Activated CD8-positive, alpha-beta T cell treated with anti-CD3 and anti-CD28 coated beads, Interleukin-2, amount 10 ng/mL, durations not matched to agents 7 days and 5 days (primary cell): ENCODE measurements at places on chromosomes 3 and 15. TPM values are rescaled to one million over a fixed set of nuclear protein-coding genes. Genes with fewer than 3 reads are reported as not detected.
A peak's percentile ranks its signal among the peaks of the same experiment; 100 is the strongest.

GRCh38 chr3:152841131-152841530 is 6.2 kb downstream of the P2RY1 start:
- H3K27ac ChIP-seq, result no peak overlapping the region
- H3K4me3 ChIP-seq, result no peak overlapping the region
- peaks cover 5% of the 10 kb centered on the region for H3K4me1 ChIP-seq
- peaks cover 28% of the 10 kb centered on the region for H3K27me3 ChIP-seq
- no peak for DNase-seq

Gene DNAJB11
- 55.9 TPM for total RNA-seq

DNA sequence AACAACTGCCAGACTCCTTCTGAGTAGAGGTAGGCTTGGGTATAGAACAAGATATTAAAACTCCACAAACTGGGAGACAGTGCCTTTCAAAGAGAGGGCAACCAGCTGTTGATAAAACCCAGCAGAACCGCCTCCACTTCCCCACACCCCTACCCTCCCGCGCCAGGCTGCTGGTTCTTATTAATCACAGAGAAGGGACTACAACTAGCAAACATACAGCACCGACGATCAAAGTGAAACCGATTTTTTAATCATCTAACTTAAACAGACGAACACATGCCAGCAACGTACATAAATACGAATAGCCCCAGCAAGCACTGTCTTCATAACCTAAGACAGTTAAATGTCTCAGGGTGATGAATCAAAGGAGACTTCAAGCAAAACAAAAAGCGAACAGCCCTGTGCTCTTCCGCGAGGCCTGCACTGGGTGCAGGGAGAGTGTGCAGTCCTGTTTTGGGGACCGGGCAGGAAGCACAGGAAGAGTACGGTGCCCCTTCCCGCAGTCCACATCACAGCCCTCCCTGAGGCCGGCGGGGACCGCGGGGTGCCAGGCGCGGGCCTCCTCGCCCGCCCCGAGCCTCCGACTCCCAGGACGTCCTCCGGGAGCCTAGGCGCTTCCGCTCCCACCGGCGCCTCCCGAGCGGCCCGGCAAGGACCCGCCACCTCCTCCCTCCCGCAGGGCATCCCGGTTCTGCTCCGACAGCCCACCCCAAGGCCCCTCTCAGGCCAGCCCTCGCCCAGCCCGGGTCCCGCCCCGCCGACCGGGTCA is 75.1 kb upstream of the VGLL4 start:
- H3K27ac ChIP-seq, result peak overlapping the region; percentile 82
- peaks cover 21% of the 10 kb centered on the region for H3K4me1 ChIP-seq
- no peaks in the 10 kb centered on the region for H3K36me3 ChIP-seq
- H3K4me3 ChIP-seq, result peak overlapping the region; percentile 80
- peak; percentile 40 for DNase-seq

- peaks cover 1% of the 10 kb centered on the region for H3K36me3 ChIP-seq
- no peak overlapping the region for H3K27ac ChIP-seq
- no peak for DNase-seq
Measured at GRCh38 chr15:36877294-36877693, 223.1 kb downstream of the MEIS2 start.

DNA sequence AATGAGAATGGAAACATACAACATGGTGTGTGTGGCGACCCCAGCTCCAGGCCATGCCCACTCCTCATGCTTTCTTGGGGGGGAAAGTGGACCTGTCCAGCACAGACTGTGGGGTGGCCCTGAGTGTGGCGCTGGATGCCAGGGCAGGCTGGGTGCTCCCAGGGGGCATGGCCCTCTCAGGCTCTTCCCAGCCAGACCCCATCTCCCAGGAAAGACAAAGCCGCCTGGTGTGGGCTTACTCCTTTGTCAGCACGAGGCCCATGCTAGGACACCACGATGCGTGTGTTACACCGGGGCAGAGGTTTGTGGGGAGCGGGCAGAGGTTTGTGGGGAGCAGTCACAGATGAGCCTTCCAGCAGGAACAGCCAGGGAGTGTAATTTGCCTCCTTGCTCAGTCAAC is 68.5 kb downstream of the ABTB1 start:
- H3K27ac ChIP-seq, result no peak overlapping the region
- H3K36me3 ChIP-seq, result no peaks in the 10 kb centered on the region
- H3K27me3 ChIP-seq, result peaks cover 4% of the 10 kb centered on the region
- peaks cover 15% of the 10 kb centered on the region for H3K4me1 ChIP-seq
- H3K4me3 ChIP-seq, result no peak overlapping the region

- H3K4me3 ChIP-seq, result no peak overlapping the region
- DNase-seq, result no peak
- H3K27ac ChIP-seq, result no peak overlapping the region
Measured at GRCh38 chr3:66239513-66240123, 18.8 kb downstream of the SLC25A26 start.

GRCh38 chr3:15307580-15307979 is 24.8 kb downstream of the SH3BP5 start:
- H3K4me3 ChIP-seq, result no peak overlapping the region
- peaks cover 11% of the 10 kb centered on the region for H3K36me3 ChIP-seq
- H3K27ac ChIP-seq, result no peak overlapping the region
- no peak for DNase-seq
- H3K4me1 ChIP-seq, result peaks cover 35% of the 10 kb centered on the region
- no peaks in the 10 kb centered on the region for H3K27me3 ChIP-seq

GRCh38 chr3:37752649-37753025 is 109.0 kb upstream of the CTDSPL start:
- no peak overlapping the region for H3K27ac ChIP-seq
- no peaks in the 10 kb centered on the region for H3K36me3 ChIP-seq
- no peak overlapping the region for H3K4me3 ChIP-seq
- peaks cover 10% of the 10 kb centered on the region for H3K27me3 ChIP-seq
- H3K4me1 ChIP-seq, result peaks cover 11% of the 10 kb centered on the region

DNA sequence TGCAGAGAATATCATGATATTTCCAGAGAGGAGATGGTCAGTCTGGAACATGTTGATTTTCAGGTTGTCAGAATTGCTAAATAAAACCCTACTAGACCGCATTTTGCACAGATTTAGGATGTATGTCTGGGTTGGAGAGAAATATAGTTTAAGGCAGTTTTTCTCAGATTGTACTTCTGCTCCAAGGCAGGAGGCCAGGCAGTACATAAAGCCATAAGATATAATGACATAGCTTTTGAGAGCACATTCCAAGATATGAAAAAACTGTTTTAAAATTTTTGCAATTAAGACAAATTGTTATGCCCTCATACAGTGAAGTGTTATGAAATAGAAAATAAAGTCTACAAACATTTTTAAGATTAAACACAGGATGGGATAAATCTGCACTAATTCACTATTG is 301.8 kb upstream of the CBLB start:
- no peak overlapping the region for H3K4me3 ChIP-seq
- DNase-seq, result no peak
- peaks cover 45% of the 10 kb centered on the region for H3K4me1 ChIP-seq
- H3K36me3 ChIP-seq, result peaks cover 39% of the 10 kb centered on the region
- H3K27me3 ChIP-seq, result no peaks in the 10 kb centered on the region

DNA sequence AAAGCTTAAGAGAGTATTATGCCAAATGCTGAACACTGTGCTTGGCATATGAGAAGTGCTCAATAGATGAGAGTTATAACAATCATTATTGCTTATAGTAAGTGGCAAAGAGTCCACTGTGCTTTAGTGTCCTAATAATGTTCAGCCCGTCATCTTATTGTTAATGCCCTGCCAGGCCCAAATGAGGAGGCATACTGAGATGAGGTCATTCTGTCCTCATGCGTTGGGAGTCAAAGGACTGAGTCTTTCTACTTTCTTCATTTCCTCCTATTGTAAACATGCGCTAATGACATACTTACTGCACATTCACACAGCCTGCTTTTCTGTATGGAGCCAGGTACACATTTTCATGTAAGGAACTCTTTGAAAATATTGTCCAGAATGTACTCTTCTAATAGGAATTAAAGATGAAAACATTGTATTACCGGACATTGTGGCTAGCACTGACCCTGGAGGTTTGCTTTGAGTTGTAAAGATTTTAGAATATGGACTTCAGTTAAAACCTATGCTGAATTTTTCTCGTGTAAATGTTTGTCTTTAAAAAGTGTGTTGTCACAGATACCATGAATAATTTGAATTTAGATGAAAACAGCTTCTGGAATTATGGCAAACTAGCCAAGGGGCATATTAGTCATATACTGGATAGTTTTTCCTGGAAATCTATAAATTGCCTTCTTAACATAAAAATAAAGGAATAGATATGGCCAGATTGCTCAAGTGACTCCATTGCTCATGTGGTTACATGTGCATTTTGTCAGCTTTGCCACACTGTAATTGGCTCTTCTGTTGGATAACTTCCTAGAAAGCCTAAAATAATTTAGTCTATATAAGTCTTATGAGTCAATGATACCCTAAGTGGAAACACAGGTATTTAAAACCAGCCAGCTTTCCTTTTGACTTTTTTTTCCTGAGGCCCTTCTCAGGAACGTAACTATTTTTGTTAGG is 38.3 kb downstream of the KBTBD12 start:
- H3K4me3 ChIP-seq, result no peak overlapping the region
- no peaks in the 10 kb centered on the region for H3K36me3 ChIP-seq
- no peaks in the 10 kb centered on the region for H3K4me1 ChIP-seq
- no peak overlapping the region for H3K27ac ChIP-seq
- no peak for DNase-seq

GRCh38 chr3:147360646-147361453 is 45.5 kb downstream of the ZIC4 start:
- H3K36me3 ChIP-seq, result no peaks in the 10 kb centered on the region
- DNase-seq, result peak; percentile 25
- no peaks in the 10 kb centered on the region for H3K4me1 ChIP-seq

- no peak overlapping the region for H3K27ac ChIP-seq
- H3K36me3 ChIP-seq, result no peaks in the 10 kb centered on the region
- DNase-seq, result no peak
- H3K4me1 ChIP-seq, result no peaks in the 10 kb centered on the region
Measured at GRCh38 chr3:191641789-191642188, 180.8 kb downstream of the PYDC2 start.

Gene HSPBAP1
- total RNA-seq, result 4.4 TPM

DNA sequence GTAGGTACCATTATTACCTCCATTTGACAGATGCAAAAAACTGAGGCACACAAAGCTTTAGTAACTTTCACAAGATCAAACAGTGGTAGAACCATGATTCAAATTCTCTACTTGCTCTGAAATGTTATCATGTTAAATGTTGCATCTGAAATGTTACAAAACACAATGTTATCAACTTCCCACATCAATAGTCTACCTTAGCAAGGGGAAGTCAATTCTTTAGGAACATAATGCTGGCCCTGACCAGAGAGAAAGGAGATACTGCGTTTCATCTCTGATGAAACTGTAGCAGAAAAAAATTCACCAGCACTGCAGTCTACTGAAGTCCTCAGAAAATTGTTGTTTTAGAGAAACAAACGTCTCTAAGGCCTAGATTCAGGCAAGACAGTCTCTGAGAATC is 174.1 kb downstream of the SATB1 start:
- H3K4me3 ChIP-seq, result no peak overlapping the region
- no peak overlapping the region for H3K27ac ChIP-seq
- no peak for DNase-seq
- no peaks in the 10 kb centered on the region for H3K4me1 ChIP-seq
- H3K27me3 ChIP-seq, result no peaks in the 10 kb centered on the region

Gene SYNPR
- not detected for total RNA-seq

DNA sequence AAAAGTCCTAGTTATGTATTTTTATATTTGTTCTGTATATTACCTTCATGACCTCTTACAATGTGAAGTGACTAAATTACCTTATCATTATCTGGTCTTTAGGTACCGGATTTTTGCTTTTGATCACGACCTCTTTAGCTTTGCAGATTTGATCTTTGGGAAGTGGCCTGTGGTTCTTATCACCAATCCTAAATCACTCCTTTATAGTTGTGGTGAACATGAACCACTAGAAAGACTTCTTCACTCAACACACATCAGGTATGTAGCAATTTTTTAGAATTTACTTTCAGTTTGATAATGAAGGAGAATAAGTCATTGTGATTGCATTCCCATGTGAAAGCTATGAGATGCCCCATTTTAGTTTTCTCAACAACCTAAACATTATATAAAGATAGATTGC is 18.3 kb downstream of the TMEM62 start:
- H3K4me1 ChIP-seq, result peaks cover 26% of the 10 kb centered on the region
- H3K4me3 ChIP-seq, result no peak overlapping the region
- peak; percentile 48 for DNase-seq
- no peaks in the 10 kb centered on the region for H3K27me3 ChIP-seq

DNA sequence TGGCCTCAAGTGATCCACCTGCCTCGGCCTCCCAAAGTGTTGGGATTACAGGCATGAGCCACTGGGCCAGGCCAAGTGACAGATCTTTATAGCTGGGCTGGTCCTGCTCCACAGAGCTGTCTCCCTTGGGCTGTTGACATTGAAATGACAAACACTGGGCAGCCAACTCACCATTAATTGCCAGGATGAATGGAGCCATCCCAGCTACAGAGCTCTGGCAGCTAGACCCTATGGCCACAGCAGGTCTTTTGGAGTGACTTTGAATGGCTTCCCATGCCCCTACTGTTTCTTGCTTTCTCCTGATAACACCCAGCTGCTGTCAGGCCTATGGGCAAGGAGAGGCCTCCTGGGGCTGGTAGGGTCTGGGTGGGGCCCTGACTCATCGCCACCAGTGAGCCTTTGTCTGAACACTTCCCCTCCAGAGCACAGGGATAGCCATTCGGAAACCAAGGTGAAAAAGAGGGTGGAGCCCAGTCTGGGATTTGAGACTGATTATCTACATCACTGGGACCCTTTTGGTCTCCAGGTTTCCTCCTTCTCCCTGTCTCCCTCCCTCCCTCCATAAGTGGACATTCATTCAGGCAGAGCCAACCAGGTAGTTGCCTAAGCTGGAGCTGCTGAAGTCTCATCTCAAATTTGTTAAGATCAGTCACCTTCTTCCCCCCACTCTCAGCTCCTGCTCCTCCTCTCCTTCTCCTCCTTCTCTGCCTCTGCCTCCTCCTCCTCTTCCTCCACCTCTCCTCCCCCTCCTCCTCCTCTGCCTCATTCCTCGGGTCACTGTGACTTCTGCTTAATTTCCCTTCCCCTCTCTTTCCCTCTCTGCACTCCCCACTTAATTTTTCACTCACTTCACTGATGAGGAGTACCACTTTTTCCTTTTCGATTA is 34.0 kb downstream of the BHLHE40 start:
- peaks cover 6% of the 10 kb centered on the region for H3K36me3 ChIP-seq
- peak overlapping the region; percentile 72 for H3K4me3 ChIP-seq
- peaks cover 95% of the 10 kb centered on the region for H3K4me1 ChIP-seq
- H3K27ac ChIP-seq, result peak overlapping the region; percentile 94

- peaks cover 19% of the 10 kb centered on the region for H3K27me3 ChIP-seq
- H3K4me1 ChIP-seq, result no peaks in the 10 kb centered on the region
- DNase-seq, result no peak
- no peak overlapping the region for H3K4me3 ChIP-seq
Measured at GRCh38 chr3:71763426-71763825, 9.8 kb downstream of the GPR27 start.

Gene GOLGA8J
- not detected for total RNA-seq
